ENCODE measurements at places on chromosomes 3 and 15.

DNA sequence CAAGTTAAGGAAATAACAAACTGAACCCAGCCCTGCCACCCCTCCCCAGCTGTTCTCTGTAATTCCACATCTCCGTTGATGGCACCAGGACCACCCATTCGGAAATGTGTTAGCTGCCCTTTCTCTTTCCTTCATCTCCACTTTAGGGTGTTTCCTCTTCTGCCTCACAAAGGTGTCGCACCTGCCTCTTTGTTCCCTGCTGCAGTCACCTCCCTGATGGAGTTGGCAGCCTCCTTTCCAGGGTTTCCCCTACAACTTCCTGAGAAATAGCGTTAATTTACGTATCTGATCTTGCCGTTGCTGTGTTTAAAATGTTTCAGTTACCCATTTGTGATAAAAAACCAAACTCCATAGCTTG is 57.3 kb downstream of the GPR171 start:
- DNase-seq: no peak

DNA sequence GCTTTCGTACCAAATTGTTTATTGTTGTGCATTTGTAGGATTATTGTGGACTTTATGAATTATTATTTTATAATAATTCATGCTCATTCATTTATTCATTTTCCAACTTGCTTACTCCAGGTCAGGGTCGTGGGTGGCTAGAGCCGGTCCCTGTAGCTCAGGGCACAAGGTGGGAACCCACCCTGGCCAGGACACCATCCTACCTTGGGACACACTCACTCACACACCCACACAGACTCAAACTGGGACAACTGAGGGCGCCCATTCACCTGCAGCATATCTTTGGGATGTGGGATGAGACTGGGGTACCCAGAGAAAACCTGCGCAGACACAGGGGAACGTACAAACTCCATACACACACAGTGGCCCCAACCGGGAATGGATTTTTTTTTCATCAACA is 40.6 kb downstream of the SSUH2 start:
- DNase-seq: no peak

DNA sequence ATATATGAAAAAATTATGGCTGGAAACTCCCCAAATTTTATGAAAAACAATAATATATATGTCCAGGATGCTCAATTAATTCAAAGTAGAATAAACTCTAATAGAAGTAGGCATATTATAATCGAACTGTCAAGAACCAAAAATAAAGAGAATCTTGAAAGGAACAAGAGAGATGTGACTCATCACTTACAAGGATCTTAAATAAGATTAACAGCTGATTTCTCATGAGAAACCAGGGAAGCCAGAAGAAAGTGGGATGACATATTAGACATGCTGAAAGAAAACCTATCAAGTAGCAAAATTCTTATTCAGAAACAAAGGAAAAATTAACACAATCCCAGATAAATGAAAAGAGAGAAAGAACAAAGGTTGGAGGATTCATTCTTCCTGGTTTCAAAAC is 66.8 kb downstream of the FAIM start:
- DNase-seq: no peak

- no peak for DNase-seq
Measured at GRCh38 chr15:87686339-87686738, 570.2 kb downstream of the NTRK3 start.

GRCh38 chr3:161270991-161271390 is 49.9 kb downstream of the NMD3 start:
- no peak for DNase-seq

DNA sequence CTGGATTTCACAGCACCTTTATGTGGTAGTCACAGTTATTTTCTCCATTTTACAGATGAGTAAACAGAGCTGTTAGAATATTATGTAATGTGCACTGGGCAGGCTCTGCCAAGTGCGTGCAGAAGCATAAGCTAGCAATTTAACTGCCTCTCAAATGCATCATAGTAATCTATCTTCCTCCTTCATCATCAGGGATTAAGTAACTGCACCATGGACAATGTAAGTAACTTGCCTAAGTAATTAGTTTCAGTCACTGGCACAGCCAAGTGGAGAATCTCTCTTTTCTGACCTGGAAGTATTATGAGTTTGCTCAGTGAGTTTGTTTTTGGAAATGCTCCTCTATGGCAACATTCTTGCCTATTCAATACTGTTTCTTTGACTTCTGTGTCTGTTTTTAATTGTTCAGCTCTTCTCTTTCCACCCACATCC is 260.5 kb downstream of the PTPRG start:
- DNase-seq: no peak

GRCh38 chr3:15768421-15769255 is 29.1 kb downstream of the ANKRD28 start:
- no peak for DNase-seq

DNA sequence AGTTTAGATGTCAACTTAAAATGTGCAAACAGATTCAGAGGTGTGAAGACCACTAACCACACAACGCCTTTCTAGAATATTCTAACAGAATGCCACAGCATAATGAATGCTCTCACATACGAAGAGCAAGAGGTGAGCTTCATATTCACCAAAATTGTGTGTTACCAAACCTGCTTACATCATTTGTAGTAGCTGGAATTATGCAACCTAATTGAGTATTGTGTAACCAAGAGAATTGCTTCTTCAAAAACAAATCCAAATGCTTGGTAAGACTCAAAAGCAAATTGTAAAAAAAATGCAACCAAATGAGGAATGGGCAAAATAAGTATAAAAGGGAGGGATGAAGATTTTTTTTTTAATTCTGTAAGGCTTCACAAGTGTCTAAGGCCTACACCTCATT is 160.7 kb downstream of the TAFA4 start:
- no peak for DNase-seq

DNA sequence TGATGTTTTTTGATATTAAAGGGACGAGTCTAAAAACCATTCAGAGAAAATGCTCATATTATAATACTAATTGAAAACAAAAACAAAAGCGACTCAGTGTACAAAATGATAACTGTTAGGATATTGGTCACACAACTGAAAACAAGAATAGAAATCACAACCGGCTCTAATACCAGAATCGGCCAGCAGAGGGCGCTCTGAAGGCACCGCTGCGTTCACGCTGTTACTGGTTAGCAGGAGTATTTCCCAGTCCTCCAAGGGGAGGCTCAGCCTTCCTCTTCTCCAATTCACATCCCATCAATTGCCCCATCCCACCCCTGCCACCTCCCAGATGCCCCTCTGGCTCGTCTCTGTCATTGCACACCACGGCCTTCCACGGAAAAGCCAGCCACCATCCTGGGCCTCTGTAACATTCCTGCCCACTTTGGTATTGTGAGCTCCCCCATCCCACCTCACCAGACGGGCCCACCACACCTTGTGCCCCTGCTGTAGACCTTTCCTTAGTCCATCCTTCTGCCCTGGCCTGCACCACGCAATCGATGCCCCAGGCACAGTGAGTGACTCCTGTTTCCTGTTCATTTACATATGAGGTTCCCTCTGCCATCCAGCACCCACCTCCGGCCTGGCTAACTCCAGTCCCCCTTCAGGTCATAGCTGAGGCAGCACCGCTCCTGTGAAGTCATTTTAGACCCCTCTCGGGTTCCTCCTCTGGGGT is 8.5 kb downstream of the FAM107A start:
- DNase-seq: peak; percentile 83

GRCh38 chr3:25592510-25592968 is 72.2 kb downstream of the TOP2B start:
- peak; percentile 63 for DNase-seq

All from left forelimb (tissue), 1 donor.